HEK293T (cell line): ENCODE measurements at places on chromosomes 6 and 20.

GRCh38 chr6:148629592-148630465, 117.0 kb upstream of the UST start:
- no peak for DNase-seq

GRCh38 chr20:59661153-59661552, 56.8 kb downstream of the PHACTR3 start:
- DNase-seq: no peak

DNA sequence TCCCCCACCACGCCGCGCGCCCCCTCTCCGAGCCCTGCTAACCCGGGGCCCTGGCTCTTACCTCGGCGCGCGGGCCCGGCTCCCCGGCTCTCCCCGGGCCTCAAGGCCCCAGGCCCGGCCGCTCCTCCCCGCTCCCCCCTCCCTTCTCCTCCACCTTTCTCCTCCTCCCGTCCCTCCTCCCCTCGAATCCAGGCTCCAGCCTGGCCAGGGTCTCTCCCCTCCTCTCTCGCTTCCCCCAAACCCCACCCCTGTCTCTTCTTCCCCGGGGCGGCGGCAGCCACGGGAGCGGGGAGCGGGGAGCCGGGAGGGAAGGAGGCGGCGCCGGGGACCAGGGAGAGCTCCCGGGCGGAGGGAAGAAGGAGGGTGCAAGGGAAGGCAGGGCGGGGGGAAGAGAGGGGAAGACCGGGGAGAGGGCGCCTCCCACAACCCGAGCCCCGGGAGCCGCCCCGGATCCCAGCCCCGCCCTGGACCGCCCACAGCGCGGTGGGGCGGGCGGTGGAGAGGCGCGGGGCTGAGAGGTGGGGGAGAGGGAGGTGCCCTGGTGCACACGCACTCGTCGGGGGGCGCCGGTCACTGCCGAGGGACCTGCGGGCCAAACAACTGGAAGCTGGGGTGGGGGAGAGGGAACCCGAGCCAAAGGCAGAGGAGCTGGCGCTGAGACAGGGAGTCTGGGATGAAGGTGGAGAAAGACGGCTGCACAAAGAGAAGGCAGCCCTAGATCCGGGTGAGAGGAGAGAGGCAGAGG, at the start of gene GABBR1:
Gene GABBR1, minus strand, starts transcription at position 395 of the 745 bp plus-strand sequence. CDS start 798 bp downstream, outside the sequence.
- DNase-seq: peak; percentile 80

DNA sequence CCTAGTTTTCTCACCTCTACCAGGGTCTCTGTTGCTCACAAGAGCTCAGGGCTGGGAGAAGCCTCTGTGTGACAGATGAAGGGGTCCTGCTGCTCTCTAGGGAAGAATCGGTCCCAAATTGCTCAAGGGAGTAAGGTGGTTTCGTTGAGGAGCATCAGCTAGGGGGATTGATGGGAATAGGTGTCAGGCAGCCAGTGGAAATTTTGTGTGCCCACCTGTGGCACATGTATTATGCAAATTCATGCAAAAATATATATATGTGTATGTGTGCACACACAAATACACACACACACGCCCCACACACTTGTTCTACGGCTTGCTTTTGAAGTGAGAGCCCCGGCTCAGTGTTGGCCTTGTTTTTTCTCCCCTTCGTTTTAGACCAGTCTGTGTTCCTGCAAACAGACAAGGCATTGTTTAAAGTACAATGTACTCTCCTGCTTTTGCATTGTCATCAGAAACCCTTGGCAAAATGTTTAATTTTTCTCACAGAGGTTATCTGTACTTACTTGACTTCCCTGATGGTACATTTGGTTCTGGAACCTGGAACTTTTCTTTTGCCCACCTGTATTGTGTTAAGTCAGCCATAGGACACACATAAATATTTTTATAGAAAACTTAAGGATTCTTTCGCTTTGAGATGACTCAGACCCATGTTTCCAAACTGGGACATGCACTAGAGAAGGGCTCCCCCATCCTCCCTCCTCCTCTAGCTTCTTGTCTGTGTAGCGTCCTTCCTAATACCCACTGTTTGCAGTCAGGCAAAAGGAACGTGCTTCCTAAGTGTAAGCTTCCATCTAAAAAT, 26.7 kb downstream of the FOXO3 start:
- DNase-seq: no peak

DNA sequence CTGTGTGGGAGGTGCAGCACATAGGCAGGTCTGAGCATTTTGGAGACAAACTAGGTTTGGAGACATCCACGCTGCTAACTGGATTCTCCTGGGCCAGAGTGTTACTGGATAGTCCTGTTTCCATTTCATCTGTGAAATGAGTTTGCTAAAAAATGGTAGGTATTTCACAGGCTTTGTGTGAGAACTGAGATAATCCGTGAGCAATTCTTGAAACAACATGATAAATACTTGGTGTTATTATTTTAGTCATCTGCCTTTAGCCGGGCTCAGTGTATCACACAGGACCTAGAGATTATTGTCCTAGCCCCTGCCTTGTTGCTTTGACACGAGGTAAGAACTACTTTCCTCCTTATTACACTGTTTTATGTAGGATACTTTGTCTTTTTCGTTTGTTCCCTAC, 63.0 kb downstream of the PRR18 start:
- DNase-seq: no peak

- DNase-seq: no peak
Observed at GRCh38 chr6:101730954-101731353, 337.4 kb downstream of the GRIK2 start.

- no peak for DNase-seq
Observed at GRCh38 chr20:17499041-17499440, 32.1 kb downstream of the BFSP1 start.

- no peak for DNase-seq
Observed at GRCh38 chr20:50721881-50722281, 9.5 kb upstream of the PARD6B start.

DNA sequence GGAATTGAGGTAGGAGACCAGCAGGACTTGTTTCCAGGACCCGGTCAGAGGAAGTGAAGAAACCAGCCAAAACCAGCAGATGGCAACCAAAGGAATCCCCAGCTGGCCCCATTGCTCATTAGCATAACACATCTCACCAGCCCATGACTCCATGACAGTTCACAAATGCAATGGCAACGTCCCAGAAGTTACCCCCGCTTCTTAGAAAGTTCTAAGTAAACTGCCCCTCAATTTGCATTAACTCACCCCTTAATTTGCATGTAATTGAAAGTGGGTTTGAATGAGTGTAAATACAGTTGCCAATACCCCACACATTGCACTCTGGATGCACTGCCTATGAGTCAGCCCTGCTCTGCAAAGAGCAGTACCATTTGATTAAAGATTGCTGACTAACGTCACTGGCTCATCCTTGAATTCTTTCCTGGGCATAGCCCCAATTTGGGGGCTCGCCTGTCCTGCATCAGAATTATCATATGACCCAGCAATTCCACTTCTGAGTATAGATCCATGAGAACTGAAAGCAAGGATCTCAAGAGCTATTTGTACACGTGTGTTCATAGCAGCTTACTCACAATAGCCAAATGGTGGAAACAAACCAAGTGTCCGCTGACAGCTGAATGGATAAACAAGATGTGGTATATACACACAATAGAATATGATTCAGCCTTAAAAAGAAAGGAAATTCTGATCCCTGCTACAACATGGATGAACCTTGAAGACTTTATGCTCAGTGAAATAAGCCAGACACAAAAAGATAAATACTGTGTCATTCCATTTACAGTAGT, 36.4 kb downstream of the MYLK4 start:
- no peak for DNase-seq
